SJSA1 (cell line): ENCODE measurements at places on chromosomes 7 and 10. TPM values are rescaled to one million over a fixed set of nuclear protein-coding genes. Genes with fewer than 3 reads are reported as not detected.
A peak's percentile ranks its signal among the peaks of the same experiment; 100 is the strongest.

ZDHHC4 gene
- 37.0 and 45.3 TPM in 2 replicates for total RNA-seq

GIMAP2 gene
- total RNA-seq = 0.76 TPM in 1 of 2 replicates, not detected in the other

NUTM2E gene
- total RNA-seq = 0.05 TPM in 1 of 2 replicates, not detected in the other

ABCC2 gene
- 0.47 and 1.3 TPM in 2 replicates for total RNA-seq

PKD2L1 gene
- total RNA-seq = not detected in 2 replicates

LRRC4 gene
- 0.34 and 1.4 TPM in 2 replicates for total RNA-seq

CCDC3 gene
- 12.4 and 21.3 TPM in 2 replicates for total RNA-seq

THAP5 gene
- 29.8 and 39.1 TPM in 2 replicates for total RNA-seq

ECHS1 gene
- total RNA-seq = 106 and 145 TPM in 2 replicates

- DNase-seq = peak; percentile 57
These were observed 41.8 kb upstream of the GJD4 start for GRCh38 chr10:35563261-35563891.

GRCh38 chr7:95375591-95376257, 20.5 kb downstream of the PON3 start:
- no peak for DNase-seq

GRCh38 chr7:2264158-2264557, 22.1 kb downstream of the NUDT1 start:
- DNase-seq = no peak

GRCh38 chr10:53162856-53163255, 390.3 kb upstream of the MBL2 start:
- no peak for DNase-seq

GRCh38 chr7:140054751-140055150, 8.0 kb downstream of the PARP12 start:
- DNase-seq = no peak

DNA sequence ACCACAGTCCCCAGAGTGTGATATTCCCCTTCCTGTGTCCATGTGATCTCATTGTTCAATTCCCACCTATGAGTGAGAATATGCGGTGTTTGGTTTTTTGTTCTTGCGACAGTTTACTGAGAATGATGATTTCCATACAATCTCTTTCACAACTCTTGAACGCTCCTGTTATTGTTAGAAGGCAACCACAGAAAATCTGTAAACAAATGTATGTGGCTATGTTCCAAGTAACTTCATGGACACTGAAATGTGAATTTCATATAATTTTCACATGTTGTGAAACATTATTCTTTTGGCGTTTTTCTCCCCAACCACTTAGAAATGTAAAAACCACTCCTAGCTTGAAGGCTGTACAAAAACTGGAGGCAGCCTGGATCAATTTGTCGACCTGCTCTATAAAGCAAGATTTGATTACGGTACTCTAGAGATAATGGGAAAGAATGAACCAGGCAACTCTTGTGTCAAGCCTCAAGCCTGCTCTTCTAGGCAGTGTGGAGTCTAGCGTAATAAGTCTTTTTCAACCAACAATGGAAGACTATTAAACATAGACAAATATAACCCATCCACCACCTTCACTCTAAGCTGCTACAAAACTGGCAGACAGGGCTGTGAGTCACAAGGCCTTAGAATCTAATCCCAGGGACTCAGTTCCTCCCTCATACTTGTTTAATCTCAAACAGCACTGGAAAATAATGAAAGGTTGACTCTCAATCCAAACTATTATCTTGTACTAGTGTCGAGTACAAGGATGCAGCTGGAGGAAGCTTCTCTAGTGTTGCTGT, 22.7 kb downstream of the ARL3 start:
- DNase-seq = no peak

DNA sequence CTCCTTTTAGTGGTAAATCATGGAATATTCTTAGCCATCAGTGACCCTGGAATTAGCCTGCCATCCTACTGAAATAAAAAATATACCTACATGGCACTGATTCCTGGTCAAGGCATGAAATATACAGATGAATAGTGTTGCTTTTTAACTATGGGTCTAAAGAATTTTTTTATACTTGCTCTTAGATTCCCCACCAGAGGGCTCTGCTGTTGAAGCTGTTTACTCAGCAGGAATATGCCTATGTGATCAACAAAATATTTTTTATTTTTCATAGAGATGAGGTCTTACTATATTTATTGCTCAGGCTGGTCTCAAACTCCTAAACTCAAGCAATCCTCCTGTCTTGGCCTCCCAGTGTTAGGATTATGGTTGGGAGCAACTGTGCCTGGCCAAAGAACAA, 13.5 kb downstream of the ZC3HC1 start:
- DNase-seq = no peak

DNA sequence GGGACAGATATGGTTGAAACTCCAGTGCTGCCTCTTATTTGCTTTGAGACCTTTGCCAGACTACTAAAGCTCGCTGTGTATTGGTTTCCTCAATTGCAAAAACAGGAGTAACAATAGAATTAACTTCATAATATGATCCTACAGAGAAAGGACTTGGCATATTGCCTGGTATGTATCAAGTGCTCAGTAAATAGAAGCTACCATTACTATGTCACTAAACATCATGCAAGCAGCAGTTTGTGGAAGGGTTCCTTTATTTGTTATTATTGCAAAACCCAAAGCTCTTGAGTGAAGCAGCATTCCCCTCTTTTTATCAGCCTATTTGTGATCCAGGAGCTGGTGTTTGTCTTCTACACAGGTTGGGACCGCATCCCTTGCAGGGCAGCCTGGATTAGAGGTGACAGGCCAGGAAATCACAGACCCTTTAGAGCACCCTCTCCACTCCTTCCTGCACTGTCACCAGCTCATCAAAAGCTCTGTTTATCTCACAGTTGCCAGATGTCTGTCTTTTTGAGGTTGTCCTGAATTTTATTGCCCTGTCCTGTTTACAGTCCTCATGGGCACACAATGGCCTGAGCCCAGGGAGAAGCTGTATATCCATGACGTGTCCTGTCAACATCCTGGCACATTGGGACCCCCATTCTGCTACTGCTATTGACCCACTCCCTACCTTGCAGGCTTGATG, 121.5 kb downstream of the SNX10 start:
- DNase-seq = no peak

DNA sequence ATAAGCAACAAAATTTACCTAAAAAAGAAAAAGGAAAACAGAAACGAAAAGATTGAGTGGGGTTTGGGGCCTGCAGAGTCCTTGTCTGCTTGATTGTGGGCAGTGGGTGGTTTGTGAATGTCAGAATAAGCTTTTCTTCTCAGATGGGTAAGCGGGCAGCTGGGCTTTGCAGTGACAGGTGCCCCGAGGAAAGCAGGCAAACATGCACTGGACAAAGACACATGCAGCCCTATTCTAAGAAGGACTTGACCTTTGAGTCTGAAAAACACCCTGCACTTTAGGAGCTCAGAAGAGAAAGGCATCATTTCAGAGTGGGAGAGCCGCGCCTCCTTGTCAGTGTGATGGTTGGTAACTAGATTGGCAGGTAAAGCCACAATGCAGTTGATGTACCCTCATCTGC, 562.7 kb downstream of the PTPRN2 start:
- DNase-seq = peak; percentile 7

DNA sequence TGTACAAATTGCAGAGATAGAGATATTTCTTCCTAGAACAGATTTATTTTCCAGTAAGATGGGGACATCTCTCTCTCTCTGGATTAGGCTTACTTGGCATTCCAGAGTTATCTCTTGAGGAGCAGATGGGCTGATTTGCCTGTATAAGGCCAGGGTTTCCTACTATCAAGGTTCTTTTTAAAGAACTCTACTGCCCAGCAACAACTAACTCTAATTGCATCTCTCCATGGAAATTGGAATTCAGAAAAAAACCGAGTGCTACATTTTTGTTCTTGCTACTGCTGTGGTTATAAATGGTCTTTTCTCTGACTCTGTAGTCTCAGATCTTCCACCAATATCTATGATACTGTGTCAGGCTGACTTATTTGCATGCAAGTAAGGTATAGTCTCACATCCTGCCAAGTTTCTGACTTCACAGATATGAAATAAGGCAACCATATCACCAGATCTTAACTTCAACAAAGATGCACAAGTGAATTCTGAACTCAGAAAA, 161.1 kb downstream of the CRPPA start:
- no peak for DNase-seq

DNA sequence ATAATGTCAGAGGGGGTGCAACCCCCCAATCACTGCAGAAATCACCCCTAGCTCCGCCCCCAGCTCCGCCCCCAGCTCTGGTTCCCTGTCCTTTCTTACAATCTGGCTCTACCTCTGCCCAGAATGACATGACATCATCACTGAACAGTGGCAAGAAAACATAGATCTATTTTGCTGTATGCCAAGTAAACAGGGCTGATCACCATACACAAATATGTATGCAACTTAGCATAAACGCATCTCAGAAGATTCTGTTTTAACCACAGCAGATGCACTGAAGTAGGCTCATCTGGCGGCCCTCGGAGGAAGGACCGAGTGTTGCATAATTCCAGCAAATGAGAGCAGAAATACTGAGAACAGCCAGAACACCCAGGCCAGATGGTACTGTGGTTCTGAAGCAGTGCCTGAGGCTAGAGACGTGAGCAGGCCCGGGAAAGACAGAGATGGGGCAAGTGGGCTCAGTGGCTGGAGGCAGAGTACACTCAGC, 293.3 kb upstream of the KLF14 start:
- DNase-seq = no peak

DNA sequence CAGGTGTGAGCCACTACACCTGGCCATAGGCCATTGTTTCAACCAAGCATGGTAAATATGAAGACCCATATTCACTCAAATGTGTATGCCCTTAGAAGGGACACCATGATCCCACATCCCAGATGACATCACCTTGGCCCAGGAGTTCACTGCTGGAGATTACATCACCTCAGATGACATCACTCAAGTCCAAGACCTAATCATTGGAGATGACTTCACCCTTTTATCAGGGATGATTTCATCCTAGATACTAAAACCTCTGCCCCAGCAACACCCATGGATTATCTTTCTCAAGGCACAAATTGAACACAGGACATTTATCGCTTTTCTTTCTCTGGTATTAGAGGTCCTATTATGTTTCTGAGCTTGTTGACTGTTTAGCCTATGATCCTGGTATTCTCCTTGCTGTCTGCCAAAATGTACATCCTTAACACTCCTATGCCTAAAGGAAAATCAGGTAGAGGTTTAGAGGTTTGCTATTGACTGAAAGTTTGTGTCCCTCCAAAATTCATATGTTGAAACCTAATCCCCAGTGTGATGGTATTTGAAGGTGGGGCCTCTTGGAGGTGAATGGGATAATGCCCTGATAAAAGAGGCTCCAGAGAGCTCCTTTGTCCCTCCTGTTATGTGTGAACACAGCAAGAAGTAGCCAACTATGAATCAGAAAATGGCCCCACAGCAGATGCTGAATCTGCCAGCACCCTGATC, 9.8 kb upstream of the CYP2C18 start:
- DNase-seq = no peak

GRCh38 chr7:93819699-93820098, 70.9 kb downstream of the TFPI2 start:
- DNase-seq = no peak

GRCh38 chr10:78894841-78895195, 173.9 kb upstream of the ZMIZ1 start:
- DNase-seq = no peak

DNA sequence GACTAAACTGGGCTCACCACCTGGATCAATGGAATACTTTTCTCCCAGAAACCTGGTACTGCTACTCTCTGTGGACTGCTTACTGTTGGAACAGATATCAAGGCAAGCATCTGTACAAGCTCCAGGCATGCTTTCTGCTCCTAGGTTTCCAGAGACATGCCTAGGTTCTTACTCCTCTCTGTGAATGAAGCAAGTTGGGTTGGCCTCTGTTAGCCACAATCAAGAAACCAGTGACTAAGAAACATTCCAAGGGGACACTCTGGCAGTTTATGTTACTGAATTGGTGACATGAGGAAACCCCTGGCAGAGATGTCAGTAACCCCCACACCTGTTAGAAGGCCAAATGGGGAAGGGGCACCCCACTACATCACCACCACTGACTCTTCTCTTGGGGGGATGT, 121.9 kb downstream of the GFRA1 start:
- no peak for DNase-seq

DNA sequence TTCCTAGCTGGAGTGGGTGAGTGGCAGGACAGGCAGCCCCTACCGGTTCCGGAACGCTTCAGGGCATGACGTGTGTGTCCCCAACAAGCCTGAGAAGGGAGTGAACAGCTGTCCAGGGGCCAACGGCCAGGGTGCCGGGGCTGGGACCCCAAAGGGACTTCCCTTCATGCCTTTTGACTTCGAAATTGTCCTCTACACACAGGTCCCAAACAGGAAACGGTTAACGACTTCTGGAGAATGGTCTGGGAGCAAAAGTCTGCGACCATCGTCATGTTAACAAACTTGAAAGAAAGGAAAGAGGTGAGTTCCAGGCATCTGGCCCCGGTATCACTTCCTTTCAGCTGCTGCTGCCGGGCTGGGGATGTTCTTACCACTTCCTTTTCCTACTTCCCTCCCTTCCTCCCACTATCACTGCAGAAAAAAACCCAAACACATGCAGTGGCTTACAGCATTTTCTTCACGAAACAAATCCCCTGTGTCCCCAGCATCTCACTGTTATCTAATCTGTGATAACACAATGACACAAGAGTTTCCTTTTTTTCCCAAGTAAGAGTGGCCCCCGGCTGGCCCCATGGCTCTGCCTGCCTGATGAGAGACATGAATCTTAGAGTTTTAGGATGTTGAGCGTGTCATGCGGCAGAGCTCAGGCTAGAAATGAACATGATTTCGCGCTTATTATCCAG, 63.2 kb downstream of the MKI67 start:
- DNase-seq = no peak

GRCh38 chr7:39637400-39637799, 14.0 kb downstream of the RALA start:
- no peak for DNase-seq

GRCh38 chr7:67738958-67739357, 742.3 kb downstream of the TYW1 start:
- no peak for DNase-seq

DNA sequence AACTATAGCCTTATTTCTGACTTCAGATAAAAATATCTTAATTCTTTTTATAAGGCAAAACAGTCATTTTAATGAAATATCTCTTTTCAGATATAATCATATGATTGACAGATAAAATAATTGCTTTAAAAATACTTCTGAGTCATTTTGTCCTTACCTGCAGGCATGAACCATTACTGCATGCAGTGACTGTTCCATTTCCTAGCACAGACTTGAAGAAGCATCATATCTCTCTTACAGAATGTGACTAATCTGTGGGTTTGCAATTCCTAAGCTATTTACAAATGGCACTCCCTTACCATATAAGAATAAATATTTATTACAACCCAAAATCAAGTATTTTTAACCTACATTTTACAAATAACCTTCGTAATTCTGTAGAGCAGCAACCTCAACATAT, 120.7 kb downstream of the SRPK2 start:
- peak; percentile 25 for DNase-seq

DNA sequence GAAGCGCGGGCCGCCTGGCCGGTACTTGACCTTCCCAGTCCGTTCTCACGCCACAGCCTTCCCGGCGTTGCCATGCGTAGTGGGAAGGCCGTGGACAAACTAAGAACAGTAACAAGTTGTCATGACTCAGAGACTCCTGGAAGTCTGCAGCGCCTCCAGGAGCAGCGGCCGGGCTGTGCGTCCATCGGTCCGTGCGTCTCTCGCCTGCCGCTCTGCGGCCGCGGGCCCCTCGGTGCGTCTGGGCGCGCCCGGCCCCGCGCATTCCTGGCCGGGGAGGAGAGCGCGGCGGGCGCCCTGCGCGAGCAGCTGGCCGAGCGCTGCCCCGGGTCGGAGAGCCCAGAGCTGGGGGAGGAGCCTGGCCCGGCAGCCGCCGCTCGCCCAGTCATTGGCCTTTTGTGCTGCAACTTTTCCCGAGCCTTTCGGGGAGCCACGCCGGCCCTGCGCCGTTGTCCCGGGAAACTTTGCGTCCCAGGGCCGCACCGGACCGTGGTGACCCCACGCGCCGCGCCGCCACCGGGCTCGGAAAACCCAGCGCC, 123.7 kb downstream of the TACC2 start:
- DNase-seq = peak; percentile 91
